Neural crest cell (in vitro differentiated cells): ENCODE measurements at places on chromosomes 1 and 21. TPM values are rescaled to one million over a fixed set of nuclear protein-coding genes. Genes with fewer than 3 reads are reported as not detected.
A peak's percentile ranks its signal among the peaks of the same experiment; 100 is the strongest.

Gene KIF26B
- 5.7 and 6.2 TPM in 2 replicates for total RNA-seq

Gene LCE1C
- total RNA-seq: not detected in 2 replicates

Gene SLC35F3
- total RNA-seq: 2.5 and 2.6 TPM in 2 replicates

Gene NGF
- total RNA-seq: not detected in 2 replicates

Gene LHX8
- not detected in 2 replicates for total RNA-seq

Gene IFI44L
- 0.05 TPM in 1 of 2 replicates, not detected in the other for total RNA-seq

Gene SLC16A4
- total RNA-seq: 0.96 and 1.8 TPM in 2 replicates

Gene TAS1R1
- total RNA-seq: not detected in 2 replicates

Gene DOP1B
- total RNA-seq: 13.5 and 14.5 TPM in 2 replicates

Gene WDR64
- 0.32 TPM in 1 of 2 replicates, not detected in the other for total RNA-seq

DNA sequence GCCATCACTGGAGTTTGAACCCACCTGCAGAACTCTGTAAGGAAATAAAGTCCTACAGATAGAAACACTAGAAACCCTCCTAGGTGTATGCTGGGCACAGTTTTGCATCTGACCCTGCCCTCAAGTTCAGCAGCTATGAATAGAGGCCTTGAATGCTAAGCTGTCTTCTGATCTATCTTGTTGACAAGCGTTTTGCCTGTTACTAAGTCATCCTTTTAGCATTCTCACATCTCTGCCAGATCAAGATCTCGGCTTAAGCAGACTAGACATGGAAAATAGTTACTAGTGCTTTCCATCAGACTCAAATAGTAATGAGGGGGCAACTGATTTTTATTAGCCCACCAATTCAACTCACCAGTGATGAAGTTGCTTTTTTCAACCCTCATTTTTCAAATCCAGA is 10.5 kb downstream of the TBX15 start:
- DNase-seq: no peak

GRCh38 chr1:169623132-169623926 is 6.6 kb downstream of the SELP start:
- DNase-seq: no peak

DNA sequence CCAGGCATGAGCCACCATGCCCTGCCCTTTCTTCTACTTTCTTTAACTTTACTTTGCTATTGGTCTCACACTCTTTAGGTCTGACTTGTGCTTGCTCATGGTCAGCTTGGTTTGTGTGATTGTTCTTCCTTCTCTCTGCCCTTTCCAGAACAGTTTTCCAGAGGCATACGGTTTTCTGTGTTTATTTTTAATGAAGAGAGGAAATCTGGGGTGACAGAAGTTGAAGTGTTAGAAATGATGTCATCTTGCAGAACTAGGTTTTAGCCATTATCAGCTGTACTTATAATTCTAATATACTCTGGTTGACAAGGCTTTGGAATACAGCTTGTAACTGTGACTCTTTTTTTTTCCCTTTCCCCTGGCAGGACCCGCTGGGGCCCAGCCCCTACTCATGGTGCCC is 14.4 kb downstream of the AGO3 start:
- DNase-seq: no peak

- no peak for DNase-seq
Measured at GRCh38 chr1:93672477-93673162, 9.0 kb downstream of the BCAR3 start.

DNA sequence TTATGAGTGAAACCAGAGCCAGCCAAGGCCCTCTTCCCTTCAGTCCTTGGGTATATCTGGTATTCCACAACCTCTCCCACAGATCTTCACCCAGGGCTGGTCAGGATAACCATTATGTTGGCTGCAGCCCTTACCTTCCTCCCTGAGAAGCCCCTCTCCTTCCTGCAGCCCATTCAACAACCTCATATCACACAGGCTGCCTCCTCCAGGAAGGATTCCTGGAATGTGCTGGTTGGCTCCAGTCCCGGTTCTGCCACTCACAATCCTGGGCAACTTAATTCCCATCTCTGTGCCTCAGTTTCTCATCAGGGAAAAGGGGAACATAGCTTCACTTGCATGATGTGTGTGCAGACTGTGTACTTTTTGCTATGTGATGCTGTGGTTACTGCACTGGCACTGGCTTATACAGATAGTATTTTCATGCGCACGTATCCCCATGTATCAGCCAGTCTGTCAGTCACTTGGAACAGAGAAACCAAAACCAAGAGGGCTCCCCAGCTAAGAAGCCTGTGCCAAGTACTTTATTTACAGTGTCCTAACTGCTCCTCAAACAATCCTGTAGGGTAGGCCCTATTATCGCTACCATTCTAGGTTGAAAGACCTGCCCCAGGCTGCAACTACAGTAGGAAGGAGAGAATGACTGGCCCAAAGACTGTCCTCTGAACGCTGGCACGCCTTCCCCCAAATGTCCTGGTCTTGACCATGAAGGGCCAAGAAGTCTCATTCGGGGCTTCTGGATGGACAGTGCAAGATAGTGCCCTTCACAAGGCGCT is 39.9 kb upstream of the PPP1R15B start:
- no peak for DNase-seq

DNA sequence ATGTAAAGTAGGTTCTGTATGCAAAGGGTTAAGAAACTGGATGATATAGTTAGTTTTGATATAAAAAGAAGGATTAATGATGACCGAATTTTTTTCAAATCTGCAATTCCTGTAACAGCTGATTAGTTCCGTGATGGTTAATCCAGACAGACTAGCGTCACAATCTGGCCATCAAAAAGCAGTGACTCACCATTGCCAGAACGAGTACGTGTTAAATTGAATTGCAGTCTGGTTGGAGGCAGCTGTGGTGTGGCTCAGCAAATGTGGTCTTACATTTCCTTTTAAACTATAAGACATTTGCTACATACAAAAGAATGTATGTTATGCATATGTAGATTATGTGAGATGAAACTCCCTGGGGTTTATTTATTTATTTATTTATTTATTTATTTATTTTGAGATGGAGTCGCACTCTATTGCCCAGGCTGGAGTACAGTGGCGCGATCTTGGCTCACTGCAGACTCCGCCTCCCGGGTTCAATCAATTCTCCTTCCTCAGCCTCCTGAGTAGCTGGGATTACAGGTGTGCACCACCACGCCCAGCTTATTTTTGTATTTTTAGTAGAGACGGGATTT is 139.8 kb downstream of the RYR2 start:
- DNase-seq: no peak

- no peak for DNase-seq
Measured at GRCh38 chr1:226549094-226549936, 751 bp downstream of the STUM start.

DNA sequence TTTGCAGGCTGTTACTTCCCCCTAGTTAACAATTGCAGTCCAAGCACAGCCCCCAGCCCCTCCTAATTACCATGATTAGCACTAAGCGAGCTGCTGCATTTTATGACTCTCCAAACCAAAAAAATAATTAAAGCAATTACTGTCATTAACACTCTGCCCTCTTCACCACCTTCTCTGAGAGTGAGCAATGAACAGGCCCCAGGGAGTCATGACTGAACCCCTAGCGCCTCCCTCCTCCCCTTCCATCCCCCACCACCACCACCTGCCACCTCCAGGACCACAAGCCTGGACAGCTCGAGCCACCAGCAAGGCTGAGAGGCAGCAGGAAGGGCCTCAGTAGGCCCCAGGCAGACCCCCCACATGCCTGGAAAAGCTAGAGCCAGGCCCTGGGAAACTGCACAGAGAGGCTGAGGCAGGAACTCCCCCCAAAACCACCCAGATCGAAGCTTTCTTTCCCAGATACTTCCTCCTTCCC is 35.5 kb upstream of the ZC3H12A start:
- DNase-seq: no peak

- DNase-seq: no peak
Measured at GRCh38 chr1:47967864-47968555, 29.2 kb downstream of the TRABD2B start.

DNA sequence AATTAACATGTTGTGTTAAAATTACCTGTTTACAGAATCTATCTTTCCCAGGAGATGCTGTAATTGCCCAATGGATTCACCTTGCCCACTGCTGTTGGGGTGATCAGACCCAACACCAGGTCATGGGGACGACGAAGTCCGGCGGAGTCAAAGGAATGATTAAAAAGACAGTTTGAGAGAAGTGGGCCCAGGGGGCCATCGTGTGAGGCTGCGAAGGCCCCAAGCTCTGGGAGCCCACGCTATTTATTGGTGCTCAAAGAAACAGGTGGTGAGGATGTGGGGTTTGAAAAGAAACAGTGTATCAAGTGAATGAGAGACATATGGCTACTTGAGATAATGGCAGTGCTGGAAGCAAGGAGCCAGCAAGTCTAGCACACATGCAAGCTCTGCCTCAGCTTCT is 16.3 kb upstream of the L1TD1 start:
- DNase-seq: no peak

DNA sequence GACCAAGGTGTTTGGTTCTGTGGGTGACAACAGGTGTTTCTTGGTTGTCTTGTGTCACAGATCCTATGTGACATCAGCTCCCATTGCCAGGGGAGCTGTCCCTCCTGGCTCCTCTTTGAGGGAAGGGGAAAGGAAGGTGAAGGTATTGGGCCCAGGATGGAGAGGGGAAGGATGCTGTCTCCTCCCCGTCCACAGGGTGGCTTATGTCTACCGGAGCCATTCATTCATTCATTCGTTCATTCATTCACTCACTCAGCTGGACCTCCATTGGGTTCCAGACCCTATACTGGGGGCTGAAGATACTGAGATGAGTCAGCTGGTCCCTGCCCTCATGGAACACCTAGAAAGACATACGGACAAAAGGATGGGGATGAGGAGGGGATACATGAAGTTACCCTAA is 38.9 kb downstream of the EPHB2 start:
- no peak for DNase-seq

- no peak for DNase-seq
Measured at GRCh38 chr1:207922554-207922953, 11.6 kb upstream of the CD34 start.

DNA sequence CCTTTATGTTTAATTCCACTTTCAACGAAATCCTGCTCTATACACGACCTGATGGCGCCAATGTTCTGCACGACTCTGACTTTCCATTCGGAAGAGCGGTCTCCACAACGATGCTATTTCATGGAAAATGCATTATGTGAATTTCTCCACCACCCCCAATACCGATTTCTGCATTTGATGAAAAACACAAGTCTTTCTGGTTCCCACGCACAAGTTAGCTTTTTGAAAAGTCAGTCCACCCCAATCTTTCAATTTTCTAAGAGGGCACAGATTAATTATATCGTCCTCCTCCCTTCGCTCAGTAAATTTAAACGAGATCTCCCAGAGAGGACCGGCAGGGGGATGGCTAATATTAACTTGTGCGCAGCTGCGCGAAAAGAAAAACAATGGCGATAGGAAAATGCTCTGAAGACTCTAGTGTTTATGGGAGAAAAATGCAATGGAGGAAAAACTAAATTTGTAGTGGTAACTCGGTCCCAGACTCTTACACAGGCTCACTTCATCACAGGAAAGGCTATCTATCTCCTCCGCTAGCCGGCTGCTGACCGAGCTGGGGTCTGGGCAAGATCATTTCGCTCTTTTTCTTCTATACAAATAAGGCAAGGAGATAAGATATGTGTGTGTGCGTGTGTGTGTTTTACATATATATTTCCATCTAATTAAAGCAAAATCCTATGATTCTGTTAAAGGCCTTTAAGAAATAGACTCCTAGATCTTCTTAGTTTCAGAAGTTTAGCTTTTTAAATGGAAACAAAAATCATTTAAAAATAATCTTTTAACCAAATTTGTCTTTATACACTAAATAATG is 1.2 kb upstream of the LHX8 start:
- DNase-seq: no peak

DNA sequence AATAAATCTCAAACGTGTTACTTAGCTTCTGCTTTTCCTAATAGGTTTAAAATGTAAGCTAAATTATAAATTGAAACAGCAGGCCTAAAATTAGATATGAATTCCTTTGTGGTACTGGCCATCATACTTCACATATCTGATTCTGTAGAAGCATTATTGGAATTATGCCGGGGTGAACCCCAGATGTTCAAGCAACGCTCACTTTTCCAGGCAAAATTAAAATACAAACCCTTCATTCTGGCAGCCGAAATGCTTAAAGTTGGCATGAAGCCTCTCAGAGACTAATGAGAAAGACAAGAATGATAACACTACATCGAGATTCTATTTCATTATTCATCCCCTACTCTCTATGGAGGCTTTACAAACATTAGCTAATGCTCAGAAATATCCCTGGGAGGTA is 1352.7 kb upstream of the ADGRL2 start:
- no peak for DNase-seq

GRCh38 chr1:63350320-63350719 is 17.1 kb upstream of the ALG6 start:
- no peak for DNase-seq

- DNase-seq: no peak
Measured at GRCh38 chr21:37845535-37845934, 70.7 kb downstream of the KCNJ6 start.

- DNase-seq: no peak
Measured at GRCh38 chr21:39084979-39085729, 98.1 kb downstream of the PSMG1 start.

GRCh38 chr1:29243023-29243870 is 6.9 kb downstream of the PTPRU start:
- DNase-seq: no peak

- no peak for DNase-seq
Measured at GRCh38 chr1:29245876-29246275, 9.6 kb downstream of the PTPRU start.

- no peak for DNase-seq
Measured at GRCh38 chr1:27307874-27308598, 13.9 kb upstream of the TMEM222 start.

DNA sequence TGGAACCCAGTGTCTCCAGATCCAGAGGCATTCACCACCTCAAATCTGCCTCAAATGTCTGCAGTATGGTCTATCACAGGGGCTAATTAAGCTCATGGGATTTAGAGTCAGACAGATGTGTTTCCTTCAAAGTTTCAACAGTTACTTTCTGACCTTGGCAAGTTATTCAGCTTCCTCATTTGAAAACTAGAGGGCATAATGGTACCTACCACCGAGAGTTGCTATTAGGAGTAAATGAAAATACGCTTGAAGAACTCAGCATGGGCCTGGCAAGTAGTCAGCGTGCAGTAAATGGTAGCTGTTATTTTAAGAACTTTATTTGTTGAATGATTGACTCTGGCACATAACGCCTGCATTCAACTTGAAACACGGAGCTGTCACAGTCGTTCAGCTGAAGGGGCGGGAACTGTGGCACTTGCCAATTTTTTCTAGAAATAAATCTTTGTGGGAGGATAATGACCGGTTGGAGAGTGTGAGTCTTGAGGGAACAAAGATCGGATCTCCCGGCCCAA is 1.2 kb upstream of the CAP1 start:
- no peak for DNase-seq

- DNase-seq: peak; percentile 67
Measured at GRCh38 chr1:207077470-207078377, 10.9 kb upstream of the C4BPB start.
